Caco-2 (cell line): ENCODE measurements at places on chromosomes 4 and X. TPM values are rescaled to one million over a fixed set of nuclear protein-coding genes. Genes with fewer than 3 reads are reported as not detected.

DNA sequence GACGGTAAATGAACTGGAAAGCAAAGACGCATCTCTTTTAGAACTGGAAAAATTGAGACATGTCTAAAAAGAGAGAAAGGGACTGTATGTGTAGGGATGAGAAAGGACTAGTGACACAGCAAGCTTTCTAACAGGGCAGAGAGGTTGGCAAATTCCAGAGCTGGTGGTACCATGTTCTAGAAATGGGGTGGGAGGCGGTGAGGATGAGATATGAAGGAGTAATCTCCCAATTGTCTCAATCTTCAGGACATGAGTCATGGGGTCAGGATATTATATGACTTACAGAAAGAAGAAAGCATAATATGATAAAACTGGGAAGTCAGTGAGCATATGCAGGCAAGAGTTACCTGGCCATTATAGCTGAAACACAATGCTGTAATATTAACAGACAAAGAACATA lies 14.2 kb downstream of the TAB3 start:
- H3K4me1 ChIP-seq = no peaks in the 10 kb centered on the region
- DNase-seq = no peak
- H3K36me3 ChIP-seq = no peaks in the 10 kb centered on the region
- no peak overlapping the region for H3K4me3 ChIP-seq

GRCh38 chrX:76477353-76477752 lies 49.8 kb downstream of the MAGEE1 start:
- no peak overlapping the region for H3K4me3 ChIP-seq
- no peaks in the 10 kb centered on the region for H3K36me3 ChIP-seq
- no peak for DNase-seq
- no peaks in the 10 kb centered on the region for H3K4me1 ChIP-seq
- H3K27ac ChIP-seq = no peak overlapping the region
- no peaks in the 10 kb centered on the region for H3K27me3 ChIP-seq

DNA sequence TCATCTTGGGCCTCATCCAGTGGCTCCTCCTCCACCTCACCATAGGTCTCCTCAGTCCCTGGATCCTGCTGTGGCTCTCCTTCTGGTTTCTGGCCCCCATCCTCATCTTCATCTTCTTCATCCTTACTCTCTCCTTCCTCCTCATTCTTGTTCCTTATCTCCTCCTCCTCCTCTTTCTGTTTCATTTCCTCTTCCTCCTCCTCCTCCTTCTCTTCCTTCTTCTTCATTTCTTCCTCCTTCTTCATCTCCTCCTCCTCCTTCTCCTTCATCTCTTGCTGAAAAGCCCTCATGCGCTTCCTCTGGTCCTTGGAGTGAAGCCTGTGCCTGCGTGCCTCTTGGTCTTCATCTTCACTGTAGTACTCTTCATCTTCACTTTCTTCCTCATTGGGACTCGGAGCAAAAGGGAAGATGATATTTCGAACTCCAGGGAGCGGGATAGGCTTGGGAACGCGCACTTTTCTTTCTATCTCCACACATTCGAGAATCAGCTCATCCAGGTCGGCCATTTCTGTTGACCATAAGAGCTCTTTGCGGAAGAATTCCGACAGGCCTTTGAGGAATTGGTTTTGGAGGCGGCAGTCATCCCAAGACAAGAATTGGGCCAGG lies 1.5 kb downstream of the RTL5 start:
- no peaks in the 10 kb centered on the region for H3K27me3 ChIP-seq
- no peak overlapping the region for H3K27ac ChIP-seq
- H3K4me3 ChIP-seq = no peak overlapping the region

- no peaks in the 10 kb centered on the region for H3K27me3 ChIP-seq
- H3K4me1 ChIP-seq = no peaks in the 10 kb centered on the region
Measured at GRCh38 chrX:5031792-5032191, 1196.9 kb downstream of the NLGN4X start.

FRMPD3 gene
- total RNA-seq = 0.05 TPM in 1 of 2 replicates, not detected in the other

- DNase-seq = peak; percentile 39
- H3K4me1 ChIP-seq = 0 out of 2 replicates have a peak, but pooled peaks cover 5% of the 10 kb centered on the region
Measured at GRCh38 chrX:54043541-54044125, 640 bp downstream of the PHF8 start.

ARHGAP24 gene
- 2.5 and 2.8 TPM in 2 replicates for total RNA-seq

MCTS1 gene
- 50.5 and 55.8 TPM in 2 replicates for total RNA-seq

- no peak overlapping the region for H3K27ac ChIP-seq
- H3K36me3 ChIP-seq = no peaks in the 10 kb centered on the region
- H3K27me3 ChIP-seq = no peaks in the 10 kb centered on the region
- no peak overlapping the region for H3K4me3 ChIP-seq
- H3K4me1 ChIP-seq = no peaks in the 10 kb centered on the region
Measured at GRCh38 chrX:147978931-147979330, 2.2 kb upstream of the FMR1NB start.

DNA sequence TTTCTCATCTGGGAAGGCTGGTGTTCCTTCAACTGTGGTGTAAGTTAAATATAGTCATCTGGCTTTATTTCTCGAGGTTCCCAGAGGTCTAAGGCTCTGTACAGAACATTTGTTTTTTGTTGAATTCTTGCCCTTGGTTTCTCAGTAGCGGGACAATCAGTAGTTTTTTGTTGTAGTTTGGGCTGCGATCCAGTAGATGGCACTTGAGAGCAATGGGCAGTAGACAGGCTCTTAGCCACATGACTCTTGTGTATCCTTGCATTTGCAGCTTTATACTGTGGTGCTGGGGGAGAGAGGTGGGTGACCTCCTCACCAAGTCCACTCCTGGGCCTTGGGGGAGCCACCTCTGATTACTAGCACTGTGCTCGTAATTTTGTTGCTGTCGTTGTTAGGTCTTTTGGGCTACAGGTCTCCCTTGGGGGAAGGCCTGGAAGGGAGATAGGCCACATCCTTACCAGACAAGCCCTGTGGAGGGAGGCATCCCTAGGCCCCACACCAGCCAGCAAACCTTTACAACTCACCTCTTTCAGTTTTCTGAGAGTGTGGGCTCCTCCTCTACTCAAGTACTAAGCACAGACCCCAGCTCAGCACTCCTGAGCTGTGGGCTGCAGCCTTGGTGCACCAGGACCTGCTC lies 8.1 kb downstream of the ETDB start:
- no peaks in the 10 kb centered on the region for H3K4me1 ChIP-seq
- no peak overlapping the region for H3K27ac ChIP-seq
- no peaks in the 10 kb centered on the region for H3K27me3 ChIP-seq
- H3K36me3 ChIP-seq = no peaks in the 10 kb centered on the region
- DNase-seq = peak; percentile 46

DNA sequence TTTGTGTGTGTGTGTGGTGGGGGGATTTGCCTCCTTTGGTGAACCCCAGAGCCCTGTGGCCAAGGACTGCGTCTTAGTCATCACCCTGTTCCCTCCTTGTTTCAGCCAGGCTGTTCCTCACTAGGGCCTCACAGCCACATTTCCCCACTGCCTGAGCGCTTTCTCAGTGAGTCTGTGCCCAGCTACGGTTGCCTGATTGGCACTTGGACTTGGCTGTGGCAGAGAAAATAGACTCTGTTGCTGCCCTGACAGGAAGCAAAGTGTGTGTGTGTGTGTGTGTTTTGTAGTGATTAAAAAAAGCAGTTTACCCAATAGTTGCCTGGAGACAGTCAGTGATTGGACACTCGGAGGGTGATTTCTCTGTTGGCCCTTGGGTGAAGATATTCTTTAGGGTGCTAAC lies 113.0 kb downstream of the UCHL1 start:
- no peak overlapping the region for H3K27ac ChIP-seq
- H3K27me3 ChIP-seq = no peaks in the 10 kb centered on the region
- no peak for DNase-seq
- no peaks in the 10 kb centered on the region for H3K36me3 ChIP-seq

DNA sequence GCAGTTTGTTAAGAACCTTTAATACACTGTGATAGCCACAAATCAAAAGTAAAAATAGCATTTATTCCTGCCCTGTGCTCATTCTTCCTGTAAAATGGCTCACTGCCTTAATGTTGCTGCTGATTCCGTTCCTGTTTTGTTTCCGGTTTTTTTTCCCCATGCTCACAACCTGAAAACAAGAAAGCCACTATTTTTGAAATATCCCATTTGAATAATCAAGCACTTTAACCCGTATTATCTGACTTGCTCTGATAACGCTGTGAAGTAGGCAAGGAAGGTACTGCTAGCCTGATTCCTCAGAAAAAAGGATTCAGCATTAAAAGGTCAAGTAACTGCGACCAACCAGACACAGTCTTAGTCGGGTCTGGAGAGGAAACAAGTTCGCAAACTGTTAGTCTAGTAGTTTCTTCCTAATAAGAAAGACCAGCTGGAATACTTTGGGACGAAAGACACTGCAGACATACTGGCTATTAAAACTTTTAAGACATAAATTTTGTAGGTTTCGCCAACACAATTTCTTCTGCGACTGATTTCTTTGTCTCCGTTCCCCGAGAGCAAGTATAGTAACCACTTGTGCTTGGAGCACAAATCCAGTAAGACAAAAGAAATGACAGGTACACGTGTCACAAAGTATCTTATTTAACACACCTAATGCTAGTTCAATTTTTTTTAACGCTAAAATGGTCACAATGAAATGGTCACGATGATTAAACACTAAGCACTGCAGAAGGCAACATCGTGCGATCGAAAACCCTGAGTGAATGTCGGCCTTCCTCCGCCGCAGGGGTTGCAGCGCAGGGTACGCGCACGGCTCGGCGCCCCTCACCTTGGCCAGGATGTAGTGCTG lies 802 bp downstream of the COX18 start:
- H3K4me1 ChIP-seq = no peaks in the 10 kb centered on the region
- H3K27ac ChIP-seq = peak overlapping the region; percentile 98
- DNase-seq = no peak
- H3K27me3 ChIP-seq = no peaks in the 10 kb centered on the region

DNA sequence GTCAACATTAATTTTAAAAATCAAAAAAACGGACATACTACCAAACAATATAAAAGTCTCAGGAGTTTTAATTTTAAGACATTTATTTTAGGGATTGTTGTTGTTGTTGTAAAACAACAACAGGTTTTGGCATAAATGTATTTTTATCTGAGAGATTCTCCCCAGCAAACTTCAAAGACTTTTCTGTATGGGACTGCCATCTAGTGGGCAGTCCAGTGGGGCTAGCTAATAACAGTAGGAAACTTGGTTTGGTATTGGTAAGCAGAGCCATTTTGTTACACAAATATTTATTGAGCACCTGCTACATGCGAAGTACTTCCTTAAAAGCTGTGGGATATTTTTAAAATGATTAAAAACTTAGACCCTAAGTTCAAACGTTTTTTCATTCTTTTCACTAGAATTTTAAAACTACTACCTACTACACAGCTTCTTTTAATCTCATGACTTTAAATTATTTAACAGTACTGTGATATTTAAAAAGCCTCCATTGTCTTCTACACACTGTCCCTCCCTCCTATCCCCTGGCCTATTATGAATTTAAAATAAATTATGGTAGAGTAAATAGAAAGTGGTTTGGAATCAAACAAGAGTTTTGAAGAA lies 1028.4 kb upstream of the INTU start:
- DNase-seq = peak; percentile 10
- H3K36me3 ChIP-seq = no peaks in the 10 kb centered on the region
- H3K27ac ChIP-seq = no peak overlapping the region
- no peak overlapping the region for H3K4me3 ChIP-seq
- no peaks in the 10 kb centered on the region for H3K27me3 ChIP-seq

DNA sequence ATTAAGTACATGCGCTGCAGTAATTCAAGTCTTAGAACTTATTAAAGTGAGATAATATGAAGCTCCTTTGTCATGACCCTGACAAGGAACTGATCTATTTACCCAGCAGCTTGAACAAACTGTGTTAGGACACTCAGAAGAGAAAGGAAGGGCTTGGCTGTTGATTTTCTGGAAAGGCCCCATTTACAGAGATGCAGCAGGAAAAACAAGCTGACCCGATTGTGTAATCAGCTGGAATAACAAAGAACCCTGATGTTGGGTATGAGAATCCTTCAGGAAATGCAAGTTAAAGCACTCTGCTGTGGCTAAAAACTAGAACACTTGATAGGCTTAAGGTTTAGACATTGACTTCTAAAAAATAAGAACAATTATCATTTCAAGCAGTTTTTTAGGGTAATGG lies 64.8 kb downstream of the TBC1D9 start:
- H3K27ac ChIP-seq = no peak overlapping the region
- no peak overlapping the region for H3K4me3 ChIP-seq
- no peaks in the 10 kb centered on the region for H3K4me1 ChIP-seq
- DNase-seq = no peak

CT83 gene
- not detected in 2 replicates for total RNA-seq
